ENCODE measurements at places on chromosomes 6 and 20. TPM values are rescaled to one million over a fixed set of nuclear protein-coding genes. Genes with fewer than 3 reads are reported as not detected.

Gene RPP21
- 34.6 TPM for total RNA-seq

Gene NINL
- total RNA-seq = 3.9 TPM

Gene EMILIN3
- total RNA-seq = not detected

Gene ANKRD66
- total RNA-seq = not detected

Gene MEI4
- not detected for total RNA-seq

Gene MRAP2
- not detected for total RNA-seq

Gene TCP11
- total RNA-seq = not detected

Gene LAMA4
- total RNA-seq = not detected

GRCh38 chr6:148440877-148441453, 98.3 kb downstream of the SASH1 start:
- H3K27me3 ChIP-seq = peaks cover 12% of the 10 kb centered on the region
- no peak overlapping the region for H3K4me3 ChIP-seq
- no peak overlapping the region for H3K27ac ChIP-seq

DNA sequence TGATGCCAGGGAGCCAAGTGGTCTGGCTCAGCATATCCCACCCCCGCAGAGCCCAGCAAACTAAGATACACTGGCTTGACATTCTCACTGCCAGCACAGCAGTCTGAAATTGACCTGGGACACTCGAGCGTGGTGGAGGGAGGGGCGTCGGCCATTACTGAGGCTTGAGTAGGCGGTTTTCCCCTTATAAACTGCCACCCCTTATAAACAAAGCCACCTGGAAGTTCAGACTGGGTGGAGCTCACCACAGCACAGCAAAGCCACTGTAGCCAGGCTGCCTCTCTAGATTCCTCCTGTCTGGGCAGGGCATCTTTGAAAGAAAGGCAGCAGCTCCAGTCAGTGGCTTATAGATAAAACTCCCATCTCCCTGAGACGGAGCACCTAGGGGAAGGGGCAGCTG, 19.4 kb downstream of the TINAG start:
- no peak overlapping the region for H3K27ac ChIP-seq
- H3K4me1 ChIP-seq = no peaks in the 10 kb centered on the region
- DNase-seq = no peak
- no peak overlapping the region for H3K4me3 ChIP-seq

- H3K27me3 ChIP-seq = no peaks in the 10 kb centered on the region
- H3K36me3 ChIP-seq = peaks cover 4% of the 10 kb centered on the region
- H3K4me3 ChIP-seq = no peak overlapping the region
- H3K27ac ChIP-seq = no peak overlapping the region
- DNase-seq = no peak
Measured at GRCh38 chr20:32517914-32518592, 67.1 kb downstream of the NOL4L start.

DNA sequence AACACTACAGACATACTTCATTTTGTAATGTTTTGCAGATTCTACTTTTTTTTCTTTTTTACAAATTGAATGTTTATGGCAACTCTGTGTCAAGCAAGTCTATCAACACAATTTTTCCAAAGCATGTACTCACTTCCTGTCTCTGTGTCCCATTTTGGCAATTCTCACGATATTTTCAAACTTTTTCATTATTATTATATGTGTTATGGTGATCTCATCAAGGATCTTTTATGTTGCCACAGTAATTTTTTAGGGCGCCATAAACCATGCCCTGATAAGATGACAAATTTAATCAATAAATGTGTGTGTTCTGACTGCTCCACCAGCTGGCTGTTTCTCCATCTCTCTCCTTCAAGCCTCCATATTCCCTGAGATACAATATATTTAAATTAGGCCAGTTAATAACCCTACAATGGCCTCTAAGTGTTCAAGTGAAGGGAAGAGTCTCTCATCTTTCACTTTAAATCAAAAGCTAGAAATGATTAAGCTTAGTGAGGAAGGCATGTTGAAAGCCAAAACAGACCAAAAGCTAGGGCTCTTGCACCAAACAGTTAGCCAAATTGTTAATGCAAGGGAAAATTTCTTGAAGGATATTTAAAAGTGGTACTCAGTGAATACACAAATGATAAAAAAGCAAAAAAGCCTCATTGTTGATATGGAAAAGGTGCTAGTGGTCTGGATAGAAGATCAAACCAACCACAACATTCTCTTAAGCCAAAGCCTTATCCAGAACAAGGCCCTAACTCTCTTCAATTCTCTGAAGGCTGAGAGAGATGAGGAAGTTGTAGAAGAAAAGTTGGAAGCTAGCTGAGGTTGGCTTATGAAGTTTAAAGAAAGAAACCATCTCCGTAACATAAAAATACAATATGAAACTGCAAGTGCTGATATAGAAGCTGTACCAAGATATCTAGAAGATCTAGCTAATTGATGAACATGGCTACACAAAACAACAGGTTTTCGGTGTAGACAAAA, 194.4 kb upstream of the TAB2 start:
- no peak for DNase-seq
- H3K27ac ChIP-seq = peak overlapping the region; percentile 88
- peaks cover 10% of the 10 kb centered on the region for H3K36me3 ChIP-seq
- peaks cover 46% of the 10 kb centered on the region for H3K4me1 ChIP-seq
- H3K27me3 ChIP-seq = no peaks in the 10 kb centered on the region

DNA sequence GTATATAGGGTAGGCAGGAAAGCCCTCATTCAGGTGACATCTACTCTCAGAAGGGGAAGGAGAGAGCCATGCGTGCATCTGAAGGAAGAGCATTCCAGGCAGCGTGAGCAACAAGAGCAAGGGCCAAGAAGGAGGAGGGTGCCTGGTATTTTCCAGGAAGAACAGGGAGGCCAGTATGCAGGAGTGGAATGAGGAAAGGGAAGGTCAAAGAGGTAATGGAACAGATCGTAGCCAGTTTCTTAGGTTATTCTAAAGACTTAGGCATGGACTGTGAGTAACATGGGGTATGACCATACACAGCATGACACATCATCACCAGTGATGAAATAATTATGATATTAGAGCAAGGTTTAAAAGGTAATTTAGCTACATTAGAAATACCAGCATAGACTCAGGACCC, 24.1 kb downstream of the ALDH8A1 start:
- H3K27me3 ChIP-seq = no peaks in the 10 kb centered on the region
- no peak overlapping the region for H3K4me3 ChIP-seq
- H3K27ac ChIP-seq = no peak overlapping the region
- no peak for DNase-seq
- no peaks in the 10 kb centered on the region for H3K36me3 ChIP-seq

DNA sequence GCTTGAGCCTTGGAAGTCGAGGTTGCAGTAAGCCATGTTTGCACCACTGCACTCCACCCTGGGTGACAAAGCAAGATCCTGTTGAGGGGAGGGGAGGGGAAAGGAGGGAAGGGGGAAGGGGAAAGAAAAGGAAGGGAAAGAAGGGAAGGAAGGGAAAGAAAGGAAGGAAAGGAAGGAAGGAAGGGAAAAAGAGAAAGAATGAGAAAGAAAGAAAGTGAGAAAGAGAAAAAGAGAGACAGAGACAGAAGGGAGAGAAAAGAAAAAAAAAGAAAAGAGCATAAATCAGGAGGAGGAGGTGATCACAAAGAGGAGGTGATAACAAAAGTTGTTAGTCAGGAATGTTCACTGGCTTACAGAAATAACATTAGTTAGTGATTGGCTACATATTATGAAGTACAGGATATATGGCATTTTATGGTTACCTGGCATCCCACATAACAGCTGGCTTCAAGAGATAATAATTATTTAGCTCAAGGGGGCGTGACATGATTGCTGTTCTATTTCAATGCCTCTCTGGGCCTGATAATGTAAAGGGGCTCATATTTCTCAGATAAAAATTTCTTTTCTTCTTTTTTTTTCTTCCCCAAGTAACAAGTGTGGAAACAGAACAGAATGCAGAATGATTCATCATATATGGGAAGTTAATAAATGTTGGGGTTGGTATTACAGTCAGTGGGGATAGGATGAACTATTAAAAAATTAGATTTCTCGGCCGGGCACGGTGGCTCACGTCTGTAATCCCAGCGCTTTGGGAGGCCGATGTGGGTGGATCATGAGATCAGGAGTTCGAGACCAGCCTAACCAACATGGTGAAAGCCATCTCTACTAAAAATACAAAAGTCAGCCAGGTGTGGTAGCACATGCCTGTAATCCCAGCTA, 27.1 kb downstream of the SAMHD1 start:
- no peak overlapping the region for H3K4me3 ChIP-seq
- peaks cover 32% of the 10 kb centered on the region for H3K4me1 ChIP-seq
- H3K27me3 ChIP-seq = no peaks in the 10 kb centered on the region
- peak overlapping the region; percentile 68 for H3K27ac ChIP-seq
- no peak for DNase-seq

GRCh38 chr20:35151736-35152135, 4.6 kb upstream of the EDEM2 start:
- H3K4me1 ChIP-seq = peaks cover 12% of the 10 kb centered on the region
- no peaks in the 10 kb centered on the region for H3K27me3 ChIP-seq
- DNase-seq = no peak
- H3K4me3 ChIP-seq = no peak overlapping the region

GRCh38 chr6:140101367-140101766, 726.9 kb upstream of the CITED2 start:
- no peaks in the 10 kb centered on the region for H3K27me3 ChIP-seq
- peaks cover 2% of the 10 kb centered on the region for H3K4me1 ChIP-seq
- no peak overlapping the region for H3K4me3 ChIP-seq
- H3K36me3 ChIP-seq = no peaks in the 10 kb centered on the region
- no peak for DNase-seq
- H3K27ac ChIP-seq = no peak overlapping the region

- no peak overlapping the region for H3K4me3 ChIP-seq
- no peak overlapping the region for H3K27ac ChIP-seq
- no peaks in the 10 kb centered on the region for H3K4me1 ChIP-seq
Measured at GRCh38 chr20:14759979-14760378, 422.6 kb upstream of the FLRT3 start.

GRCh38 chr6:167079853-167080297, 43.0 kb upstream of the CCR6 start:
- H3K4me1 ChIP-seq = peaks cover 28% of the 10 kb centered on the region
- DNase-seq = peak; percentile 89
- H3K27me3 ChIP-seq = peaks cover 1% of the 10 kb centered on the region
- H3K36me3 ChIP-seq = no peaks in the 10 kb centered on the region
- peak overlapping the region; percentile 6 for H3K4me3 ChIP-seq

DNA sequence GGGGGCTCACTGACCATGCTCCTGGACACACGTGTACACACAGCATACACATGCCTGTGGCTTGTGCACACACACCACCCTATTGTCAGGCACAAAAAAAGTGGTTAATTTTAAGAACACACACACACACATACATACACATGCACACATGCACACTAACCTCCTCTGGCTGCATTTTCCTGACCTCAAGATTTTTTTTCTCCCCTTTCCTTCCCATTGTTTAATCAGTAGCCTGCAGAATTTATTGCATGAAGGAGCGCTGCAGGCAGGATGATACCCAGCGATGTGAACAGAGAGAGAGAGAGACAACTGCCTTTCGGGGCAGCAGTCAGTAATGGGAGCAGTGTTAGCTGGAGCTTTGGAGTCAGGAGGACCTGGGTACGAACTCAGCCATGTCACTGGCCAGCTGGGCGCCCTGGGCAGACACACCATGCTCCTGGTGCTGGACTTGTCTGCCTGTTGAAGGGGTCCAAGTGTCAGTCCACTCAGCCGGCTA, 990 bp upstream of the TRAF3IP2 start:
- no peaks in the 10 kb centered on the region for H3K27me3 ChIP-seq
- H3K27ac ChIP-seq = peak overlapping the region; percentile 75
- H3K4me1 ChIP-seq = peaks cover 39% of the 10 kb centered on the region
- H3K36me3 ChIP-seq = no peaks in the 10 kb centered on the region
- peak overlapping the region; percentile 81 for H3K4me3 ChIP-seq
- DNase-seq = no peak

- no peak for DNase-seq
- H3K36me3 ChIP-seq = peaks cover 34% of the 10 kb centered on the region
- H3K4me3 ChIP-seq = no peak overlapping the region
- peaks cover 15% of the 10 kb centered on the region for H3K4me1 ChIP-seq
- no peaks in the 10 kb centered on the region for H3K27me3 ChIP-seq
- H3K27ac ChIP-seq = no peak overlapping the region
Measured at GRCh38 chr20:507006-507758, 36.4 kb downstream of the CSNK2A1 start.

- H3K27ac ChIP-seq = no peak overlapping the region
- peaks cover 3% of the 10 kb centered on the region for H3K4me1 ChIP-seq
Measured at GRCh38 chr6:155487371-155488130, 31.9 kb upstream of the NOX3 start.

Measured in activated CD4-positive, alpha-beta memory T cell treated with anti-CD3 and anti-CD28 coated beads for 36 hours (primary cell).